ENCODE measurements at places on chromosomes 7 and 10.

DNA sequence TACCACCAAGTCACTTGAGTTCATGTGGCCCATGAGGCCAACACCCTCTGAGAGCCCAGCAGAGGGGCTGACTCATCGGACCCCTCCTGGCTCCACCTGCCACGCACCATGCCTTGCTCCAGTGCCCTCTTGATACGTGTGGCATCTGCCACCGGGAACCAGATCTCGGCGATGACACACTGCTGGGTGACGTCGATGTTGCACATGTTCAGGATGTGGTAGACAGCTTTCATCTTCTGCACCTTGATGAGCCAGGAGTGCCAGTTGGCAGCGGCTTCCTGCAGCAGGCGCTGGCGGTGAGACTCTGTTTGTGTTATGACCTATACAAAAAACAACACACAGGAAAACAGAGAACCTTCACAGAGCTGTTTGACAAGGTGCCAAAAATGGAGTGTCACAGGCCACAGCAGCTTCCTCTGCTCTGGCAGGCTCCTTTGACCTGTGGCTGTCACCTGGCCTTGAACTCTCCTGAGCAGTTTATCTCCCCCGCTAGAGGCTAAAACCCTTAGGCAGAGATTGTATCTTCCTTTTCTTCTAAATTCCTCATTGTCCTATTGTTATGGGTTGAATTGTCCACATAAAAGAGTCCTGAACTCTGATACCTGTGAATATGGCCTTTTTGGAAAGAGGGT is 45.2 kb upstream of the TMEM213 start:
- peak; percentile 98 for DNase-seq

DNA sequence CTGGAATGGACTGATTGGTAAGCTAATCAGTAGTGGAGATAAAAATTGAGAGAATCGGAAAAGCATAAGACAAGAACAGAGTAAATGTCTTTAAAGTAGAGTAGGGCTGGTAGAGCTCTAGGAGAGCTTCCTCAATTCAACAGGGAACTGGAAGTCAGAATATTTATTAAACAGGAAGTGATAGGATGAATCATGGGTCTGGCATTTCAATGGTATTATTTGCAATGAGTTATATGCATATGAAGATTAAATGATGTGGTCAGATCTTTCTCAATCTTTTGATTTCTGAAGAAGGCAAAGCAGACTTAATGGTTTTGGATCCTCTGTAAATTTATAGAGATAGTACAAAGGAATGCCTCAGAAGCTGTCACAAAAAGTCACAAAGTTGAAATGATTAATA is 349.0 kb downstream of the HPSE2 start:
- no peak for DNase-seq

DNA sequence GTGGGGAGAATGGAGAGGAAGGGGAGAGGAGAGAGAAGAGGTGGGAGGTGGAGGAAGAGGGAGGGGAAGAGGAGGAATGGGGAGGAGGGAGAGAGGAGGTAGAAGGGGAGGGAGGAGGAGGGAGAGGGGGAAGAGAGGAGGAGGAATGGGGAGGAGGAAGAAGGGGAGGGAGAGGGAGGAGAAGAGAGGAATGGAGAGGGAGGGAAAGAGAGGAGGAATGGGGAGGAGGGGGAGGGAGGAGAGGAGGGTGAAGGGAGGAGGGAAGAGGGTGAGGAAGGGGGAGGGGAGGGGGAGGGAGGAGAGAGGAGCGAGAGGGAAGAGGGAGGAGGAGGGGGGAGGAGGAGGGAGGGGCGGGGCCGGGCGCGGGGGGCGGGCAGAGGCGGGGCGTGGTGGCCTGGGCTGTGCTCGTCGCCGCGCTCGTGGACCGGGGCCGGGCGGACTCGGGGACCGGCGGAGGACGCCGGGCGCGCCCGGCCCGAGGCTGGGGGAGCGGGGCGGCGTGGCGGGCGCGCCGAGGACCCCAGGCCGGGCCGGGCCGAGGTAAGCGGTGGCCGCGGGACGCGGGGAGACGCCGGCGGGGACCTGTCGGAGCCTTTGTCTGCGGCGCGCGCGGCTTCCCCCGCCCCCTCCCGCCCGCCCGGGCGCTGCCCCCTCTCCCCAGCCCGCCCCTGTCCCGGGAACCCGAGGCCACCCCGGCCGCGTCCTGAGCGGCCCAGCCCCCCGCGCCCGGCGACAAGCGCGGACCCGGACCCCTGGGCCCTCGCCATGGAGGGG is at the start of gene SLC29A4:
Gene SLC29A4, plus strand, starts transcription at position 401 of the 774 bp plus-strand sequence. CDS start 4,874 bp downstream, outside the sequence.
- no peak for DNase-seq

GRCh38 chr7:127900732-127901685 is 130.2 kb downstream of the LRRC4 start:
- no peak for DNase-seq

DNA sequence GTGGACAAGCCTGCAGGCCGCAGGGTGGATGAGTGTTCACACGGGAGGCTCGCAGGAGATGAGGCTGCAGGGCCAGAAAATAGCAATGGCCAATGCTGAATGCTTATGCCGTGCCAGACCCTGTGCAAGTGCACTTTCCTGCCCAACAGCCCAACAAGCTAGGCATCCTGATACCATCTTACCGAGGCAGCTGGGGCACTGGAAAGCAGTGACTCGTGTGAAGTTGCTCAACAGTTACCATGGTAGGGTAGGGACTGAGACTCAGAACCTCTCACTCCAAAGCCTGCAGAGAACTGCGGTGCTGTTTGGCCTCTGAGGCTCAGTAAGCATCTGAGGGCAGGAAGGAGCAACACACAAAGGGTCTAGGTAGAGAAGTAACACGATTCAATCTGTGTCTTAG is 43.7 kb downstream of the JAZF1 start:
- no peak for DNase-seq

All from CD8-positive, alpha-beta memory T cell (primary cell).